Calu3 (cell line): ENCODE measurements at places on chromosomes 11 and 22. TPM values are rescaled to one million over a fixed set of nuclear protein-coding genes. Genes with fewer than 3 reads are reported as not detected.

DNA sequence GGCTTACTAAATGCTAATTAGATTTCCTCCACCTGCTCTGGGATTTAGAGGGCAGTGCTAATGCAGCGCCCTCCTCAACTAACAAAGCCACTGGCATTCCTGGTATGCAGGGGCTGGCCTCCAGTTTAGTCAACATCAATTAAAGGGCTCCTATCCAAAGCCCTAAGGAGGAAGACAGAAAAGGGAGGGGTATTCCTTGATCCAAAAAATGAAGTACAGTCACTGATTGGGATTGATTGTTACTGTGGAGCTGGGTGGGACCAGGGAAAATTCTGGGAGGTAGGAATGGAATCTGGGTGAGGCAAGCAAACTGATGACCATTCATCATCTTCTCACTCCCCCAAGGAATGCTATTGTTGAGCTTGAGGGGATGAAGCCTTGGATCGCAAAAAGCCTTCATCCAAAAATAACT is 52.2 kb downstream of the GAB2 start:
- H3K27ac ChIP-seq = no peak overlapping the region
- no peak overlapping the region for H3K4me3 ChIP-seq
- peaks cover 13% of the 10 kb centered on the region for H3K4me1 ChIP-seq
- H3K27me3 ChIP-seq = no peaks in the 10 kb centered on the region

GRCh38 chr11:2932850-2933251 is 3.6 kb upstream of the PHLDA2 start:
- H3K36me3 ChIP-seq = peaks cover 51% of the 10 kb centered on the region
- peak; percentile 60 for DNase-seq
- peak overlapping the region; percentile 12 for H3K4me3 ChIP-seq
- peak overlapping the region; percentile 73 for H3K27ac ChIP-seq

DEUP1 gene
- not detected in 2 replicates for total RNA-seq

P2RY2 gene
- 1.6 and 2.3 TPM in 2 replicates for total RNA-seq

- peaks cover 26% of the 10 kb centered on the region for H3K27me3 ChIP-seq
- no peaks in the 10 kb centered on the region for H3K4me1 ChIP-seq
- H3K4me3 ChIP-seq = no peak overlapping the region
- no peaks in the 10 kb centered on the region for H3K36me3 ChIP-seq
- H3K27ac ChIP-seq = no peak overlapping the region
- DNase-seq = no peak
These were observed 18.0 kb upstream of the DRD2 start for GRCh38 chr11:113493206-113493605.

- H3K27ac ChIP-seq = no peak overlapping the region
- no peak overlapping the region for H3K4me3 ChIP-seq
- no peak for DNase-seq
- peaks cover 55% of the 10 kb centered on the region for H3K36me3 ChIP-seq
- no peaks in the 10 kb centered on the region for H3K27me3 ChIP-seq
These were observed 34.0 kb downstream of the MUC6 start for GRCh38 chr11:1002406-1002984.

CALCA gene
- total RNA-seq = 1.2 TPM in 1 of 2 replicates, not detected in the other

TIMP3 gene
- total RNA-seq = 9.1 and 12.3 TPM in 2 replicates

DNA sequence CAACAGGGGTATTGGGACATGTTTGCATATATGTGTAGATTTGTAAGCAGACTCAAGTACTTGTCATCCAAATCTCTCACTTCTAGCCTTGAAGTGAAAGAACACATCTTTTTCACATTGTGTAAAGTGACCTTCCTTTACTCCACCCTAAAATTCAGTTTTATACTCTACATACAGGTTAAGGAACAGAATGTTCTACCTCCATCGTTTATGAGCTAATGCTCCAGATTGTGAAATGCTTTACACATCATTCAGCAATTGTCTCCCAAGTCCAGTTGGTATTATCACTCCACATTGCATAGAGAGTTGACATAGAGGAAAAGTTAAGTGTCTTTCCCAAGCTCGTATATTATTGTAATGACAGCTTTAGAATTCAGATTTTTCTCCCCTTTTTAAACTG is 46.1 kb upstream of the BLID start:
- no peak overlapping the region for H3K4me3 ChIP-seq
- H3K4me1 ChIP-seq = peaks cover 16% of the 10 kb centered on the region
- H3K27ac ChIP-seq = no peak overlapping the region
- H3K27me3 ChIP-seq = no peaks in the 10 kb centered on the region

- H3K36me3 ChIP-seq = no peaks in the 10 kb centered on the region
- no peaks in the 10 kb centered on the region for H3K4me1 ChIP-seq
- H3K4me3 ChIP-seq = no peak overlapping the region
- H3K27me3 ChIP-seq = no peaks in the 10 kb centered on the region
- no peak overlapping the region for H3K27ac ChIP-seq
These were observed 22.7 kb upstream of the RRM1 start for GRCh38 chr11:4071914-4072313.

DNA sequence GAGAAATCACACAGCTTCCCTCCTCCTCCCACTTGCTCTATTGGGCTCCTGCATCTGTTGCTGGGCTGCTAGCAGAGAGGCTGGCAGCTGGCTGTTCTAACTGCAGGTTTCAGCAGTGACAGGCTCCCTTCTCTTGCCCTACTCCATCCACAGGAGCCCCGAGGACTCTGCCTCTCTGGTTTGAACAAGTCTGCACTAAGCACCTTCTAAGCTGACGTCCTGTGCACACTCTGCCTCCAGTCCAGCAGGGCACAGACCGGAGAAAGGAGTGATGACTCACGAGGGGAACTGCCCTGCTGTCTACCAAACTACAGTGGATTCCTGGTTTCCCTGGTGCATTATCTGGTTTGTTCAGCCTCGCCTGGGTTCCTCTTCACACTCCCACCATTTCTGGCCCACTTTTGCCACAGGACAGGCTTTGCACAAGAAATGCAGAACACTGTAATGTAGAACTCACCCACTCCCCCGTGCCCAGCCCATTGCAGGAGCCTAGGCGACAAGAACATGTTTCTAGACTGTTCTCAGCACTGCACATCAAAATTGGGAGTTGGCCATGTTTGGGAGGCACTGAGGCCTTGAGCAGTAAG is 26.0 kb downstream of the IL10RA start:
- H3K36me3 ChIP-seq = no peaks in the 10 kb centered on the region
- peak; percentile 20 for DNase-seq
- H3K27ac ChIP-seq = no peak overlapping the region
- H3K27me3 ChIP-seq = peaks cover 55% of the 10 kb centered on the region
- H3K4me3 ChIP-seq = no peak overlapping the region

TBX10 gene
- not detected in 2 replicates for total RNA-seq

DNA sequence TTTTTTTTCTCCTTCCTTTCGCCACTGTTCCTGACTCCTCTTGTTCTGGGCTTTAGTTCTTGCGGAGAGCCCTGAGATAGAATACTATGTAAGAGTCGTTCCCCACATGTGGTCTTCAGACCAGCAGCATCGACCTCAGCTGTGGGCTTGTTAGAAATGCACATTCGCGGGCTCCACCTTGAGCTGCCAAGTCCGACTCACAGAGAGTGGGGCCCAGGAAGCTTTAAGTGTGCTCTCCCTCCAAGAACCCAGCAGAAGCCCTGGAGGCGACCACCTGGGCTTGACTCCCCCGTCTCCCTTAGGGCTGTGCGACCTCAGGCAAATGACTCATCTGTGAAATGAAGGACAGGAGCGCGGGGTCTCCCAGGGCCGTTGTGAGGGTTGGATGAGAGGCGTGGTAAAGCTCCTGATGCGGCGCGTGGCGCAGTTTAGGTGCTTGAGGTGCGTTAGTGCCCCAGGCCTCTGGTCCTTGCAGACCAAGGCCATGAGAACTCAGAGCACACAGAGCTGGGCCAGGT is 18.8 kb downstream of the SAMM50 start:
- H3K27me3 ChIP-seq = no peaks in the 10 kb centered on the region
- H3K4me3 ChIP-seq = no peak overlapping the region
- no peak overlapping the region for H3K27ac ChIP-seq
- H3K4me1 ChIP-seq = no peaks in the 10 kb centered on the region
- peaks cover 16% of the 10 kb centered on the region for H3K36me3 ChIP-seq

SNX15 gene
- 22.1 and 25.7 TPM in 2 replicates for total RNA-seq

GRCh38 chr22:40540265-40540664 is 96.3 kb downstream of the MRTFA start:
- H3K36me3 ChIP-seq = no peaks in the 10 kb centered on the region
- H3K27ac ChIP-seq = no peak overlapping the region
- H3K4me3 ChIP-seq = no peak overlapping the region
- DNase-seq = no peak

POTEH gene
- not detected in 2 replicates for total RNA-seq

DNA sequence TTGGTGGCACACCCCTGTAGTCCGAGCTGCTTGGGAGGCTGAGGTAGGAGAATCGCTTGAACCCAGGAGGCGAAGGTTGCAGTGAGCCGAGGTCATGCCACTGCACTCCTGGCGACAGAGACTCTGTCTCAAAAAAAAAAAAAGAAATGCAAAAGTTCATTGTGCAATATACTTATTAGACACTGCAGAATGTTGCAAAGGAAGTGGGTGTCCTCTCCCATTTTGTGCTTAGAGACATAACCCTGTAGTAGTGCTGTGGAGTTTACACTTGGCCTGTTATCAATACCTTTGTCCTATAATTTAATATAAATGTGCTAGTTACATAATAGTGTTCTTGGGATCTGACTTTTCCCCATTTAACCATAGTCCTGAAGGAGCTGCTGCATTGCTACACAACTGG is 9.4 kb downstream of the BCL2L13 start:
- H3K27ac ChIP-seq = no peak overlapping the region
- H3K27me3 ChIP-seq = no peaks in the 10 kb centered on the region
- DNase-seq = no peak
- peaks cover 1% of the 10 kb centered on the region for H3K4me1 ChIP-seq

DNA sequence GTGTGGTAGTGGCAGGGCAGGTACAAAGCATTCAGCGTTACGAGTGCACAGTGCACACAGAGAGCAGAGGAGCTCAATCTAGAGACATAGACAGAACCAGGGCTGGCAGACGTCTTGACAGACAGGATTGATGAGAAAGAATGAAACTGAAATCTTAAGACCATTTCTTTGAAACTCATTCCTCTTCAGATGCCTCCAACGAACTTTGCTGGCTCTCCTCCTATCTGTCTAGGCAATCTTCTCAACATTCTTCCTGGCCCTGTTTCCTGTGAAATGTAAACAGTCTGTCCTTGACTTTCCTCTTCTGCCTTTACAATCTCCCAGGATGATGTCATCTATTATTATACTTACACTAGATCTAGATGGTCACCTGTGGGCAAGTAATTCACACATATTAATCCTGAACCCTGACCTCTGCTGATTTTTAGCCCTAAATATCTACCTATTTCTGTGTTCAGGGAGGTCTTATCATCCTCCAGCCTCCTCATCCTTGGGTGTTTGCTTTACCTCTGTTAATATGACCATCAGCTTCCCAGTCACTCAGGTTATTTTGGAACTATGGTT is 119.5 kb downstream of the ENTHD1 start:
- H3K4me1 ChIP-seq = no peaks in the 10 kb centered on the region
- no peak overlapping the region for H3K27ac ChIP-seq
- no peak overlapping the region for H3K4me3 ChIP-seq
- DNase-seq = no peak

DNA sequence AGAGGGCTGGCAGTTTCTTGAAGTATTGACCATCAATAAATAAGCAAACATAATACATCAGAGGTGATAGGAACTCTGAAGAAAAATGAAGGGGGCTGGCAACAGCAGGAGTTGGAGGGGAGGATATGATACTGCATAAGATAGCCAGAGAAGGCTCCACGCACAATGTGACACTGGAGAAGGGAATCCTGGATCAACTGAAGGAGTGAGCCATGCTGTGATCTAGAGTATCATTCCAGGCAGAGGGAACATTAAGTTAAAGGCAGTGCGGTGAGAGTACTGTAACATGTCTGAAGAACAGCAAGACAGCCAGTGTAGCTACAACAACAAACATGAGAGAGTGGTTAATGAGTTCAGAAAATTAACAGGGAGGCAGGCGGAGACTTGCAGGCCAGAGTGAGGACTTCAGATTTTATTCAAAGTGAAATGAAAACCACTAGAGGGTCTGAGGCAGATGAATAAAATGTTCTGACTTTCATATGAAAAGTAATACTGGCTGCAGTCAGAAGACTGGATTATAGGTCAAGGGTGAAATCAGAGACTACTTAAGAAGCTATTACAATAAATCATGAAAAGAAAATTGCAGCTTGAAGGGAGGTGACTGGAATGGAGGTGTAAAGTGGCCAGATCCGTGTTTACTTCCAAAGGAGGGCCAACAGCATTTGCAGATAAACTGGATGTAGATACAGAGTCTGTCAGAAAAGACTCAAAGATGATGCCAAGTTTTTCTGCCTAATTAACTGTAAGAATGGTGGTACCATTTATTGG is 49.4 kb downstream of the RRAS2 start:
- no peaks in the 10 kb centered on the region for H3K27me3 ChIP-seq
- H3K36me3 ChIP-seq = no peaks in the 10 kb centered on the region
- DNase-seq = no peak
- no peak overlapping the region for H3K27ac ChIP-seq
- no peak overlapping the region for H3K4me3 ChIP-seq

DNA sequence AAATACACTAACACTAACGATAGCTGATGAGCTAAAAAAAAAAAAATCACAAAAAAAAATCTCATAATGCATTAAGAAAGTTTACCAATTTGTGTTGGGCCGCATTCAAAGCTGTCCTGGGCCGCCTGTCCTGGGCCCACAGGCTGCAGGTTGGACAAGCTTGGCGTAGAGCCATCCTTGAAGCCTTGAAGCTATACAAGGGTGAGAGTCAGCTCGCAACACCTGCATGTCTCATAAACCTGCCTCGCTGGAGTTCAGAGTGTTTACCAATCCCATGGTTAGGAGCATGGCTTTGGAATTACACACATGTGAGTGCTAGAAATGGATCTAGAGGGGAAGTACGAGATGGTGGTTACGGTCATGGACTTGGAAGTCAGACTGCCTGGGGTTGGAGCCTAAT is 453.7 kb downstream of the INSC start:
- no peak for DNase-seq
- H3K27me3 ChIP-seq = peaks cover 32% of the 10 kb centered on the region
- H3K4me3 ChIP-seq = no peak overlapping the region
- no peaks in the 10 kb centered on the region for H3K4me1 ChIP-seq

DNA sequence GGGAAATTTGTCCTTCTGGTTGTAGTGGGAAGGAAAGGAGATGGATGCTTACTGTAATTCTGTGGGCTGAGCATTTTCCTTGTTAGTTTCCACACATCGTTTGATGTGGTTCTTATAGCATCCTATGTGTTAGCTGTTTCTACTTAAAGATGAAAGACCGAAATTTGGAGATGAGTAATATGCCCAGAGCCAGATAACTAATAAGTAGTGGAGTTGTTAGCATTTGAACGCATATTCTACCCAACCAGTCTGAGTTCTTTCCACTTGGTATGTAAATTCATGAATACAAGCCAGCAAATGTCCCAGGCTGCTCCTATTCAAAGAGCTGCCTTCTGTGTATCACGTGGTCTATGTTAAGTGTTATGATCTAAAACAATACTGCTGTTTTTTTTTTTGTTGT is 14.6 kb downstream of the SPECC1L start:
- no peak overlapping the region for H3K27ac ChIP-seq
- no peak for DNase-seq
- no peaks in the 10 kb centered on the region for H3K36me3 ChIP-seq

GRCh38 chr11:117396970-117397369 is 69.3 kb downstream of the CEP164 start:
- no peaks in the 10 kb centered on the region for H3K27me3 ChIP-seq
- no peaks in the 10 kb centered on the region for H3K36me3 ChIP-seq
- DNase-seq = no peak
- no peak overlapping the region for H3K4me3 ChIP-seq
- no peaks in the 10 kb centered on the region for H3K4me1 ChIP-seq
- no peak overlapping the region for H3K27ac ChIP-seq

GRCh38 chr11:122440811-122441665 is 214.5 kb upstream of the UBASH3B start:
- DNase-seq = no peak
- H3K27ac ChIP-seq = no peak overlapping the region
- no peaks in the 10 kb centered on the region for H3K27me3 ChIP-seq
